ENCODE measurements at places on chromosomes 2 and 18.

DNA sequence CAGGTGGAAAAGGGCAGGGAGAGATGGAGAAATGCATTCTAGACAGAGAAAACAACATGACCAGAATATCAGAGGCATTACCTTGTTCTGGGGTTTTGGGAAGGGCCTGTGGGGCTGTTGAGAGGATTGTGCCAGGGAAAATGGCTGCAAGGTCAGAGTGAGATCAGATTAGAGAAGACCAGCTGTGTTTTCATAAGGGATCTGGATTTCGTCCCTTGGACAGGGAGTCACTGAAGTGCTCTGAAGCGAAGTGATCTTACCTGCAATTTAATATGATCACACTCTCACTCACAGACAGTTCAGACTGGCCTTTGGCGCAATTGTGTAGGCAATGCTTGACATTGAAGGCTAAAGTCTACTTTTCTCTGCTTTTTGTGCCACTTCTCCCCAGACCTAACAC, 20.3 kb upstream of the REG3G start:
- no peak for DNase-seq

DNA sequence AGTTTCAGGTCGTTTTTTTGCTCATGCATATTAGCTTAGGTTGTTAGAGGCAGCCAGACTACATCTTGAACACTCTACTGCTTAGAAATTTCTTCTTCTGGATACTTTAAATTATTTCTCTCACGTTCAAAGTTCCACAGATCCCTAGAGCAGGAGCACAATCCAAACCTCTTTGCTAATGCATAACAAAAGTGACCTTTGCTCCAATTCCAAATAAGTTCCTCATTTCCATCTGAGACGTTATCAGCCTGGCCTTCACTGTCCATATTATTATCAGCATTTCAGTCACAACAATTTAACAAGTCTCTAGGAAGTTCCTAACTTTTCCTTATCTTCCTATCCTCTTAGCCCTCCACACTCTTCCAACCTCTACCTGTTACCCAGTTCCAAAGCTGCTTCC, 50.4 kb upstream of the ERMN start:
- DNase-seq, result no peak

DNA sequence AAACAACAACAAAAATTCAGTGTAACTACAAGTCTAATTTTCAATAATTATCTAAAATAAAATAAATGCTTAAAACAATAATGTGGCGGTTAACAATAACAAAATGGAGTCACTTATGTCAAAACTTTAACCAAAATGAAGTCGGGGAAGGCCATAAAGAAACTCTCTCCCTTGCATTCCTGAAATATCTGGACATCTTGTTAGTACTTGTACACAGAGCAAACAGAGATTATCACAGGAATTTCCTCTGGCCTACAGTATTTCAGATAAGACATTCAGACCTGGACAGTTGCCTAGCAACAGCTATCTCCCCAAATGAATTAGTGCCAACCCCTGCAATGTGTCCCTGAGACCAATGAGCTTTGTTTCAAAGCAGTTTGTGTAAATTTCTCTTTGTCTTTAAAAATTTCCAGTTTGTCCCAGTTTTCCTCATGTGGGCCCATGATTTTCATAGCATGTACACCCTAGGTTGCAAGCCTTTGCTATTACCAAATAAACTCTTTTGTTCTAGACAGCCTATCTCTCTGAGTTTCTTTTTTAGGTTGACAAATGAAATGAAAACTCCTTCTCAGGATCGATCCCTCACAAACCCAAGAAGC, 68.6 kb downstream of the EXOC6B start:
- no peak for DNase-seq

DNA sequence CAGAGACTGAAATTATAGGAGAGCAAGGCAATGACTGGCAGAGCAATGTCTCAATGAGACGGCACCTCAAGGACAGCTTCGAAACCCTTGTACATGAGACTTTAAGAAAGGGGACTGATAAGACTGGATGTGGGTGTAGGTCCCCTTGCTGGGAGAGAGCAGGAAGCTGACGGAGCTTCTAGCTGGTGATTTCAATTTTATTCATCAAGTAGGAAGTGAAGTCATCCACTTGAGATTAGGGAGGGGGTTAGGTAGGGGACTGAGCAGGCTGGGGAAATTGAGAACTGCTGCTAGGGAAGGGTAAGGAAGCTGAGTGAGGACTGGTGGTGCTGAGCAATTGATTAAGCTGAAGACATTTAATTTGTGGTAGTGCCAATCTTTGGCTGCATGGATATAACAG, 99.5 kb upstream of the ITGB6 start:
- DNase-seq, result no peak

DNA sequence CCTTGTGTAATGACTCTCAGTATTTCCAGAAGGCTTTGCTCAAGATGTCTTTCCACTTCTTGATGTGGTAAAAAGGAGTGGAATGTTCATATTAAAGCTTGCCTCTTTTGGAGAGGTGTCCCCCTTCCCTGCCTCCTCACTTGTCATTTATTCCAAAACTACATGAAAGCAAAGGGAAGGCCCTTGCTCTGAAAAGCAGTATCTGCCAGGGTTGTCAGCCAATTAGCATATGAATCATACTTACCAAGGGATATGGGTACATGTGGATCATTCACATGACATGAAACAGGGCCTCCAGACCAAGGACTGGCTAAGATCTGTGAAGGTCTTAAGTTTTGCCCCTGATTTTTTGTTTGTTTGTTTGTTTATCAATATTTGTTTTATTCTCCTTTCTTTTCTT, 31.3 kb downstream of the ANXA4 start:
- DNase-seq, result no peak

DNA sequence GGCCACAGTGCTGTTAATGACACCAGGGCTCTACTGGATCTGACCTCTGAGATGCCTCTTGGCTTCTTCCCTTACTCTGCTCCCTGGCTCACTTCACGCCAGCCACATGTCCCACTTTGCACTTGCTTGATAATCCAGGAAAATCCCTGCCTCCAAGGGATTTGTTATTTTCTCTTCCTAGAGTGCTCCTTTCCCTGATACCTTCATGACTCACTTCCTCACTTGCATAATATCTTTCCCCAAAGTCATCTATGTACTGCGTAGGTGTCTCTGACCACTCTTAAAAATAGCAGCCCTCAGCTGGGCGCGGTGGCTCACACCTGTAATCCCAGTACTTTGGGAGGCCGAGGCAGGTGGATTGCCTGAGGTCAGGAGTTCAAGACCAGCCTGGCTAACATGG, 572.3 kb downstream of the PLCL1 start:
- DNase-seq, result no peak

DNA sequence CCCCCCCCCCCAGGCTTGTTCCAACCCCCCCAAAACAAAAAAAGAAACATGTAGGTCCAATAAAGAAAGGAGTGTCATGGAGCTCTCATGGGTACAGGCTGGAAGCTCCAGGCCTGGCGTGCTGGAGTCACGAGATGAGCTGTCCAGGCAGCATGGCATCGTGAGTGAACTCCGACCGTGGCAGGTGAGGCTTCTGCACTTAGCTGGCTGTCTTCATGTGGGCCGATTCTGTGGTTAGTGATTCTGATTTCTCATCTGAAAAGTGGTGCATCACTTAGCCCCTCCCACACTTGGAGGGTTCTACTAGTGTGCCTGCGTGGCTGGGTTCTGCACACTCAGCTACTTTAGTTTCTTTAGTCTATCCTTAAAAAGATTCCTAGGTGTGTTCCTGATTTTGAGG, 126.4 kb upstream of the MGAT5 start:
- DNase-seq, result peak; percentile 14

DNA sequence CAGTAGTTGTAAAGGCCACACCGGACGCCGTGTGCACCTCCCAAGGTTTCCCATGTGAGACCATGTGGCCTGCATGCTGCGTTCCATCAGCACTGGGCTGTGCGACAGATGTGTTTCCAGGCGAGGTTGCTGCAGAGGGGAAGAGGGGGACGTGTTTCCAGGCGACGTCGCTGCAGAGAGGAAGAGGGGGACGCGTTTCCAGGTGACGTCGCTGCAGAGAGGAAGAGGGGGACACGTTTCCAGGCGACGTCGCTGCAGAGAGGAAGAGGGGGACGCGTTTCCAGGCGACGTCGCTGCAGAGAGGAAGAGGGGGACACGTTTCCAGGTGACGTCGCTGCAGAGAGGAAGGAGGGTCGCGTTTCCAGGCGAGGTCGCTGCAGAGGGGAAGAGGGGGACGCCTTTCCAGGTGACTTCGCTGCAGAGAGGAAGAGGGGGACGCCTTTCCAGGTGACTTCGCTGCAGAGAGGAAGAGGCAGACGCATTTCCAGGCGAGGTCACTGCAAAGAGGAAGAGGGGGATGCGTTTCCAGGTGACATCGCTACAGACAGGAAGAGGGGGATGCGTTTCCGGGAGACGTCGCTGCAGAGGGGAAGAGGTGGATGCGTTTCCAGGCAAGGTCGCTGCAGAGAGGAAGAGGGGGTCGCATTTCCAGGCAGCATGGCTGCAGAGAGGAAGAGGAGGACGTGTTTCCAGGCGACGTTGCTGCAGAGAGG, 24.5 kb downstream of the NFATC1 start:
- no peak for DNase-seq

GRCh38 chr2:9508931-9509330, 34.6 kb downstream of the IAH1 start:
- DNase-seq, result no peak

GRCh38 chr18:2651981-2652380, 3.5 kb upstream of the SMCHD1 start:
- DNase-seq, result no peak

DNA sequence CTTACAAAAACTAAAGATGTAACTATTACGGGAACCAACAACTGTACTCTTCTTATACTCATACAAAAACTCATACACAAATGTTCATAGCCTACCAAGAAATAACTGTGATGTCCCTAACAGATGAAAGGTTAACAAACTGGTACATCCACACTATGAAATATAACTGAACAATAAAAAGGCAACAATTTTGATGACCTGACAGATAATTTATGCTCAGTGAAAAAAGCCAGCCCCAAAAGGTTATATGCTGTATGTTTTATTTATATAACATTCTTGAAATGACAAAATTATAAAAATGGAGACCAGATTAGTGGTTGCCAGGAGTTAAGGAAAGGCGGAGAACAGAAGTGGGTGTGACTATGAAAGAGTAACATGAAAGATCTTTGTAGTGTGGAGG, 31.3 kb downstream of the REV1 start:
- DNase-seq, result no peak

- DNase-seq, result no peak
Observed at GRCh38 chr2:101272045-101272784, 19.5 kb downstream of the CNOT11 start.

- DNase-seq, result no peak
Observed at GRCh38 chr2:144596073-144596871, 76.4 kb upstream of the ZEB2 start.

- no peak for DNase-seq
Observed at GRCh38 chr2:100592226-100592625, 29.4 kb downstream of the PDCL3 start.

GRCh38 chr2:127597046-127597983, 48.6 kb upstream of the GPR17 start:
- DNase-seq, result no peak

DNA sequence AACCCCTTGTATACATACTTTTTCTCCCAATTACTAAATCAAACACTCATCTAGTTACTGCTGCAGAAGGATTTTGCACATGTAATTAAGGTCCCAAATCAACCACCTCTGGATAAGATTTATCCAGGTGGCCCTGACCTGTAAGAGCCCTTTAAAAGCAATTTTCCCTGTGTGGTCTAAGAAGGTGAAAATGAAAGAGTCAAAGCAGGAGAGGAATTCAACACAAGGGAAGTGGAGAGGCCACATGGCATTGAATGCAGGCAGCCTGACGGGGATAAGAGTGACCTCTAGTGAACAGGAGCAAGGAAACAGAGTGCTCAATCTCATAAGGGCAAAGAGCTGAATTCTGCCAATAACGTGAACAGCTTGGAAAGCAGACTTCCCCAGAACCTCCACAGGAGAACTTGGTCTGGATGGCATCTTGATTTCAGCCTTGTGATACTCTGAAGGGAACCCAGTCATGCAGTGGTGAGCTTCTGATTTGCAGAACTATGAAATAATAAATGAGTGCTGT, 27.2 kb downstream of the PPP3R1 start:
- DNase-seq, result no peak

- no peak for DNase-seq
Observed at GRCh38 chr2:240501531-240501991, 56.2 kb downstream of the ANKMY1 start.

GRCh38 chr2:951224-952006, 766 bp downstream of the SNTG2 start:
- DNase-seq, result no peak

GRCh38 chr2:182038576-182038975, 52.9 kb downstream of the PPP1R1C start:
- no peak for DNase-seq

DNA sequence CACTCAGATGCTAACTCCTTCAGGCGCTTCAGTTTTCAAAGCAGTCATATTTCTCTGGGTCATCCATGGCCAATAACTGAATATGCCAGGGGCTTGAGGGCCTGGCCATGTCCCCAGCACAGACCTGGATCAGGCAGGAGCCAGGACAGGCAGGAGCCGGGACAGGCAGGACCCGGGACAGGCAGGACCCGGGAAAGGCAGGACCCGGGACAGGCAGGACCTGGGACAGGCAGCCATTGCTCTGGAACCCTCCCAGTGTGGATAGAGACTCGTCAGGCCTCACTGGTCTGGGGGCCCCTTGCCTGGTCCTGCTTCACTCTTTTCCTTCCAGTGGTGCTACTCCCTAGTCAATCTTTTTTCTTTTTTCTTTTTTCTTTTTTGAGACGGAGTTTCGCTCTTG, 117.5 kb upstream of the TEX51 start:
- no peak for DNase-seq

All from T follicular helper cell (primary cell).